ENCODE measurements at places on chromosomes 12 and 14. TPM values are rescaled to one million over a fixed set of nuclear protein-coding genes. Genes with fewer than 3 reads are reported as not detected.

EFS gene
- total RNA-seq: 26.4 TPM

INSM2 gene
- total RNA-seq: 0.38 TPM

TXNRD1 gene
- total RNA-seq: 72.8 TPM

ZC3H10 gene
- total RNA-seq: 5.8 TPM

KRT72 gene
- not detected for total RNA-seq

GDF3 gene
- total RNA-seq: not detected

TBPL2 gene
- total RNA-seq: not detected

HOXC13 gene
- 1.9 TPM for total RNA-seq

SERPINA5 gene
- total RNA-seq: 0.14 TPM

Measured in SJCRH30 (cell line).